HS-5 (cell line): ENCODE measurements at places on chromosomes 1 and 21.

- DNase-seq = no peak
Measured at GRCh38 chr1:168170564-168171508, 7.9 kb upstream of the TIPRL start.

- DNase-seq = no peak
Measured at GRCh38 chr1:246773213-246773641, 49.0 kb downstream of the SCCPDH start.

- DNase-seq = no peak
Measured at GRCh38 chr1:75794382-75794781, 2.3 kb upstream of the MSH4 start.

- DNase-seq = no peak
Measured at GRCh38 chr1:20359451-20360330, 69.0 kb downstream of the VWA5B1 start.

DNA sequence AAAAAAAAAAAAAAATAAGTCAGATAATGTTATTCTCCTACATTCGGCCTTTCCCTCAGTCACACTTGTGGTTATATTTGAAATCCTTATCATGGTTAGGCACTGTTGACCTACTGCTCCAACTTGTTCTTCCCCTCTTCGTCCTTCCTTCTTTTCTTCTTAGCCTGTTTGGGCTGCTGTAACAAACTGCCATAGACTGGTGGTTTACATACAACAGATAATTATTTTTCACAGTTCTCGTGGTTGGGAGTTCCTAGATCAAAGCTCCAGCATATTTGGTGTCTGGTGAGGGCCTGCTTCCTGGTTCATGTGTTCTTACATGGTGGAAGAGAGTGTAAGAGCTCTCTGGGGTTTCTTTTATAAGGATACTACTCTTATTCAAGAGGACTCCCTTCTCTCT, 73.4 kb downstream of the RABGAP1L start:
- DNase-seq = no peak

DNA sequence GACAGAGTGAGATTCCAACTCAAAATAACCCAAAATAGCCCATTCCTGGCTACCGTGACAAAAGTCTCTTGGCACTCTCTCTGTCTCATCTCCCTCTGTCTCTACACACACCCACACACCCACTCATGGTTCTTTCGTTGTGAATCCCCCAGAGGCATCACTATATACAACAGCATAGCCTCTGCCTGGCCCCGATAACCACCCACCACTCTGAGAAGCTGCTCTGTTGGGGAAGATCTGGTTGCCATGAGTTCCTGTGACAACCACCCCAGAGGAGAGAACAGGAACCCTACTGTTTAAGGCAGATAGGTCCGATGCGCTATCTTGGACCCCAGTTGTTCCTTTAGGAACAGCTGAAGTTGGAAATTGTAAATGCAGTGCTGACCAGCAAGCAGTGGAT, 70.4 kb upstream of the LYST start:
- no peak for DNase-seq

GRCh38 chr1:236502972-236503639, 20.7 kb upstream of the LGALS8 start:
- no peak for DNase-seq

GRCh38 chr1:178875936-178876335, 5.1 kb upstream of the ANGPTL1 start:
- DNase-seq = no peak

DNA sequence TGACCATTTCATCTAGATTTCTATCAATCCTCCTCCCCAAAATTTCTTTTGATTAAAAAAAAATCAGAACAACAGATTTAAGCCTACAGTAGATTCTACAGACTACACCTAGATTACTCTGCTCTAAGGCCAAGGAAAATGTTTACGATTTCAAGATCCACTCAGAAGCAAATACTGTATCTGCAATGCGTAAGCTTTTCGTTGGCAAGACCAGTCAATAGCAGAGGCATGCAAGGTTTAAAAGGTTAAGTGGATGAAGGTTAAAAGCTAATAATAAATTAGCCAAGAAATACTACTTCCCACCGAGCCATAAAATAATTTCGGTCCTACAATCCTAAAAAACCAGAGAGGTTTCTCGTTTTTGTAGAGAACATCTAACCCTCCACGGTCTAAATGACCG, 1.3 kb downstream of the CLSTN1 start:
- no peak for DNase-seq

GRCh38 chr1:87642581-87643221, 314.0 kb downstream of the LMO4 start:
- DNase-seq = no peak

DNA sequence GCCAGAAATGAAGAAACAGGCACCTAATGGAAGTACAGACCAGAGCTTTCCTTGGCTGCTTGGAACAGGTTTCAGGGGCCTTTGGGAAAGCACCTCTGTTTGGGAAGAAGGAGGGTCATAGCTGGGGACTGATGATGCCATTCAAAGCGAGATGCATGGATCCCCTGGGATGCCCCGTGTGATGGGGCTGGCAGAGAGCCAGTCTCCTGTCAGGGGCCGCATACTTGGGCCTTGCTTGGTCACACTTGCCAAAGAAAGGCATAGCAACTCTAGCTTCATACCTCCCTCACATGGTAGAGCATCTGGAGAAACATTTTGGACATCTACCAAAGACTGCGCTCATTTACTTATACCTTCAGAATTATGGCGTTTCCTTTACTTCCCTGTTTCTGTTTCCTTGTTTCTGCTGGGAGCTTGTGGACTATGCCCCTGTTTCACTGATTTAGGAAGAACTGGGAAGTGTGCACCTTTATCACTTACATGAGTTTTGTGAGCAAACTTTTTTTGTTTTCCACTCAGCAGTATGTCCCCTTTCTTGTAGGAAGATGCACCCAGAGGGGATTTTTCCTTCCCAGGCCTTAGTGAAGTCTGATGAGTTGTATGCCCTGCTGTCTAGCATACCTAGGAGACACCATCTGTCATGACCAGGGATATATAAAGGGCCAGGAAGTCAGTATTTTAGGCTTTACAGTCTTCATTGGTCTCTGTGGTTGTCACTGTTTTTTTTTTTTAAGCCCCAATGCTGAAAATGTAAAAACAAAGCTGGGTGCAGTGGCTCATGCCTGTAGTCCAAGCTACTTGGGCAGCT, 19.8 kb upstream of the ST3GAL3 start:
- no peak for DNase-seq

GRCh38 chr1:158607296-158607695, 2.2 kb downstream of the OR10Z1 start:
- DNase-seq = no peak

- DNase-seq = no peak
Measured at GRCh38 chr1:61754545-61754944, 12.3 kb downstream of the PATJ start.

DNA sequence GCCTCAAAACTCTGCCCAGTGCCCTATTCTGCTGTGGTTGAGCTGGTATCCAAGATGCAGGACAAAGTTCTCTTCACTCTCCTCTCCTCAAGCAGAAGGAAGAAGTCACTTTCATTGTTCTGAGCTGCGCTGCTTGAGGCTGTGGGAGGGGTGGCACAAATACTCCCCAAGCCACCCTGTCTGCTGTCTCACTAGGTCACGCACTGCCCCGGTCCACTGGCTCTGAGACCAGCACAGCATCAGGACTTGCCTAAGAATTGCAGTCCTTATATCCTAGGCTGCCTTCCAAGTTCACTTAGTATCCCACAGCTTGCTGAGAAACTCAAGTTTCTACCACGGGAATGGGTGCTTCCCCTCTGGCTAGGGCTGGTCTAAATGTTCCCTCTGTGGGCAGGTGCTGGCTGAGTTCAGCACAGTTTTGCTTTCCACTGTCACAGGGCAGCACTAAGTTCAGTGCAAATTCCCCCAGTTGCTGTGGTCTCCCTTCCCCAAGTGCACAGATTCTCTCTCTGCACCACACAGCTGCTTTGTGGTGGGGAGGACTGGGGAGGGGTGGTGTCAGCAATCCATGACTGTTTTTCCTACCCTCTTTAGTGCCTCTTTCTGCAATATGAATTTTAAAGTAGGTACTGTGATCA, 32.4 kb downstream of the SLC9C2 start:
- no peak for DNase-seq

DNA sequence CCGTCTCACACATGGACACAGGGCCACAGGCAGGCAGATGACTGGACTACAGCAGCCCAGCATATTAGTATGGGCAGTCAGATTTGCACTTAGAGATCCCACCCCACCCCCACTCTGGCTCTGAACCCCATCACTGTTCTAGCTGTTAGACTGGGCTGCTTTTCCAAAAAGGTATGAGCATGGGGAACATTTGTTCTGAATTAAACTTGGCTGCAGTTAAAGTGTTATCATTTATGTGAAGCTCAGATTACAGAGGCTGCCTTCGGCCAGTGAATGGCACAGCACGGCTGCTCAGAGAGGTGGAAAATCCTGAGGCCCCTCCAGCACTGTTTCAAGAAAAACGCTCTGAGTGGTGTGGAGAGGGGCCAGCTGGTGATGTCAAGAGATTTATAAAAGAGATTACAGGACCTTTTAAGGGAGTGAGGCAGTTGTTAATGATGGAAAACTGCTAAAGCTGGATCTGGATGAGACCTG, 6.9 kb upstream of the NOS1AP start:
- no peak for DNase-seq
